ENCODE measurements at places on chromosomes 4 and X.

- DNase-seq, result no peak
Observed at GRCh38 chrX:145990051-145990450, 172.4 kb downstream of the SLITRK2 start.

GRCh38 chr4:78566834-78567499, 15.4 kb downstream of the ANXA3 start:
- DNase-seq, result no peak

- DNase-seq, result no peak
Observed at GRCh38 chr4:96992443-96992842, 1150.8 kb downstream of the STPG2 start.

DNA sequence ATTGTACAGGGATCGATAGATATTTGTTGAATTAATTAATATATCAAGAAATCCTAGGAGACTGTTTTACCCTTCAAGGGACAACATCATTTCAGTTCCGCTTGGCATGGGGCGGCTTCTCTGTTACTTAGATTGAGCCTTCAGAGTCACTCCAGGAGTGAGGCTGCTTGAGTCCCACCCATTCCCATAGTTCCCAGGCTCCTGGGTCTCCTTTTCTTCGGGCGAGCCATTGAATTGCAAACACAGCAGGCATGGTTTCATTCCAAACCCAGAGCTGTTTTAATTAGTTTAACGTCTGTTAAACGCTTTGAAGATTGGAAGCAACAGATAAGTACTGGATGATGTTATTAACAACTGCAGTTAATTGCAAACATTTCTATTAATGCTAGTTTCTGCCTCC, 571 bp upstream of the EDA start:
- DNase-seq, result no peak

GRCh38 chr4:111941957-111942356, 203.3 kb upstream of the FAM241A start:
- DNase-seq, result no peak

DNA sequence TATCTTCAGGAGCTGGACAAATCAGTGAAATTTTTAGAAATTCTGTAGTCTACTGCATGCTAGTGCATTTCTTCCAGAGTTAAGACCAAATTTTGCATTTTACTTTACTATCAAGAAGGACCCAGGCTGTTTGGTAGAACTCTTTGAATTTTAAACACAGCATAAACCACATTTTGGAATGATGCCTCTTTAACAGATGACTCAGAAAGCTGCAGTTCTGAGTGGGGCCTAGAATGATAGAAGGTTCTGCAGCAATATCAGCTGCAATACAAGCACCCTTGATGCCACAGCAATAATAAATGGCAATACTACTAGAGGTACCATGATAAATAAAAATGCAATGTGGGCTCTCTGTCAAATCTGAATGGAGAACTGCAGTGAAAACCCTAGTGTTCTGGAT, 198.7 kb downstream of the TMA16 start:
- DNase-seq, result no peak

- no peak for DNase-seq
Observed at GRCh38 chr4:80271801-80272200, 5.3 kb downstream of the FGF5 start.

DNA sequence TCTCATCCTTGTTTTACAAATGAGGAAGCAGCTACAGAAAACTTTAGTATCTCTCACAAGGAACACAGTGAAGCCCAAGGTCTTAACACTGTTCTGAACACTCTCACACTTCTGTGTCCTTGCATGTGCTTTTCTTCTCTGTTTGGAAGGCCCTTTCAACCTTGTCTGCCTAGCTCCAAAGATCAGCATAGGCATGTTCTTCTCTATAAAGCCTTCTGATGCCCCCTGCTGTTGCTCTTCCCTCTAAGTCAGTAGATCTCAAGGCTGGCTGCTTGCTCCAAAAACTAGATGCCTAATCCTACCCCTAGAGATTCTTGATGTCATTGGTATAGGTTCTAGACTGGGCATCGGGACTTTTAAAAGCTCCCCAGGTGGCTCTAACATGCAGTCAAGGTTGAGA, 5.9 kb downstream of the APOO start:
- DNase-seq, result no peak
